ENCODE measurements at places on chromosomes 1 and 21. TPM values are rescaled to one million over a fixed set of nuclear protein-coding genes. Genes with fewer than 3 reads are reported as not detected.

DNA sequence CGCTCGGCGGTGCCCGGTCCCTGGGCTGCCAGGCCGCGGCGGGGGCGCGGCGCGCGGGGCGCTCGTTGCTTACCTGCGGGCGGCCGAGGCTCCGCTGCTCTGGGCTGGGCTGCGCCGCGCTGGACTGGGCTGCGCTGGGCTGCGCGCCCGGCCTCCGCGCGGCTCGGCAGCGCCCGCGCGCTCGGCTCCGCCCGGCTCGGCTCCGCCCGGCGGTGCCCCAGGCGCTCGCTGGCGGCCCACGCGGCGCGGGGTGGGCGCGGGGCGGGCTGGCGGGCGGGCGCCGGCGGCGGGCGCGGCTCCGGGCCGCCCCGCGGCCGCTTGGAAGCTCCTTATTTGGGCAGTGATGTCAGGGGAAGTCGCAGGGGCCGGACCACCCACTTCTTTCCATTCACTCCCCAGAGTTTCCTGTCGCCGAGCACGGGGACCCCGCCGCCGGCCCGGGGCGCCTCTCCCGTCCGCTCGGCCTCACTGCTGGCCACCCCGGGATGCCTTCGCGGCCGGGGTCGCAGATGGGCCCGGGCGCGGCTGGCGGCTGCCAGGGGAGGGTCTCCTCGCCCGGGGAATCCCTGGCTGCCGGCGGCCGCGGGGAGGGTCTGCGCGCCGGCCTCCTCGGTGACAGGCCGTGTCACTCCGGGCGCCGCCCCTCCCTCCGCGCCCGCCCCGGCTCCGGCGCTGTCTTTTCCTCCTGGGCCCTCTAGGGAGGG is 177.7 kb upstream of the EDN2 start:
- no peaks in the 10 kb centered on the region for H3K4me1 ChIP-seq
- no peak overlapping the region for H3K27ac ChIP-seq
- peaks cover 3% of the 10 kb centered on the region for H3K27me3 ChIP-seq
- no peak for DNase-seq
- no peak overlapping the region for H3K4me3 ChIP-seq

GRCh38 chr1:160367934-160368923 is 1.4 kb downstream of the NHLH1 start:
- H3K36me3 ChIP-seq, result no peaks in the 10 kb centered on the region
- H3K27ac ChIP-seq, result no peak overlapping the region
- H3K27me3 ChIP-seq, result no peaks in the 10 kb centered on the region
- no peak for DNase-seq

DNA sequence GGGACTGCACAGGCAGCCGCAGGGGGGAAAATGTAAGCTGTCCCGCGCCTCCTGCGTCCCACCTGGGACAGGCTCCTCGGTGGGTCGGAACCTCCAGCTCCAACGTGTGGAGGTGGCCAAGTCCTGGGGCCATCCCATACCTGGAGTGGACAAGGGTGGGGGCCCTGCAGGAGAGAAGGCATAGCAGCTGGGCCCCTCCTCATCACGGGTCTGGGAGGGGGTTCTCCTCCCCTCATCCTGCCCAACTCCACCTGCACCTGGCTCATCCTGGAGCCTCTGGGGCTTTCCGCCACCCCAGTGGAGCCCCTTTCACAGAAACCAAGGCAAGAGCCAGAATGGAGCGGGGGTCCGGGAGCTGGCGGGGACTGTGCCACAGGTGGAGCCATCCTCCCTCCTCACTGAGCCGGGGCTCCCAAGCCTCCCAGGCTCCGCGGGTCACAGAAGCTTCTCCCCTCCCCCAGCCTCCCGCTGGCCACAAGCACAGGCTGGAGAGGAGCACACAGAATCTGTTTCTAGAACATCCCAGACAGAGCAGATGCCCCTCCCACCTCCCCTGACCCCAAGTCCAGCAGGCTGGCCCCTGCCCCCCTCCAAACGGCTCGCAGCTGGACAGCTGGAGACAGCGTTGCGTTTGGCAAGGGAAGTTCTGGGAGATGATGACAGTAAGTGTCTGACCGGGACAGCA is 65.8 kb downstream of the MEGF6 start:
- no peak overlapping the region for H3K27ac ChIP-seq
- peaks cover 59% of the 10 kb centered on the region for H3K27me3 ChIP-seq
- no peaks in the 10 kb centered on the region for H3K36me3 ChIP-seq
- no peak overlapping the region for H3K4me3 ChIP-seq
- no peak for DNase-seq

- peak; percentile 31 for DNase-seq
- H3K27me3 ChIP-seq, result peaks cover 19% of the 10 kb centered on the region
- H3K36me3 ChIP-seq, result no peaks in the 10 kb centered on the region
- peaks cover 62% of the 10 kb centered on the region for H3K4me1 ChIP-seq
- H3K27ac ChIP-seq, result peak overlapping the region; percentile 38
- H3K4me3 ChIP-seq, result peak overlapping the region; percentile 32
Observed at GRCh38 chr1:9400425-9401079, 107.9 kb downstream of the SPSB1 start.

- H3K4me1 ChIP-seq, result 0 out of 2 replicates have a peak, but pooled peaks cover 5% of the 10 kb centered on the region
- H3K27me3 ChIP-seq, result peaks cover 3% of the 10 kb centered on the region
Observed at GRCh38 chr1:152013664-152014237, 20.1 kb upstream of the S100A10 start.

GRCh38 chr21:45071078-45071873 is 3.1 kb upstream of the ADARB1 start:
- no peak for DNase-seq
- peaks cover 19% of the 10 kb centered on the region for H3K4me1 ChIP-seq
- H3K36me3 ChIP-seq, result no peaks in the 10 kb centered on the region
- peaks cover 11% of the 10 kb centered on the region for H3K27me3 ChIP-seq
- no peak overlapping the region for H3K4me3 ChIP-seq
- no peak overlapping the region for H3K27ac ChIP-seq

GRCh38 chr21:38619992-38620479 is 121.8 kb upstream of the ERG start:
- H3K27me3 ChIP-seq, result peaks cover 3% of the 10 kb centered on the region
- H3K36me3 ChIP-seq, result no peaks in the 10 kb centered on the region
- H3K27ac ChIP-seq, result no peak overlapping the region
- no peak for DNase-seq

DNA sequence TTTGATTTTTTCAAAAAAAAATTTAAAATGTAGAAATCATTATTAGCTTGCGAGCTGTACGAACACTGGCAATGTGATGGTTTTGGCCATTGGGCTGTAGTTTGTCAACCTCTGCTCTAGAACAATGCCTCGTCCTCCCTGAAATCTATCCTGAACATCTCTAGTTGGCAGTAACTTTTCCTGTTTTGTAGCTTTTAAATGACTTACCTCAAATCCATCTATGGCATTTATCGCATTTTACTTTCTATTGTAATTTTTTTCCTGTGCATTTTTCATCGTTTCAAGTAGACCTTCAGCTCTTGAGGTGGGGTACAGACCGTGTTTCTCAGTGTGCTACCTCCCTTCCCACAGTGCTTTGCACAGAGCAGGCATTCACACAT is 30.4 kb upstream of the A3GALT2 start:
- no peak for DNase-seq
- no peak overlapping the region for H3K4me3 ChIP-seq
- H3K4me1 ChIP-seq, result peaks cover 55% of the 10 kb centered on the region
- H3K36me3 ChIP-seq, result no peaks in the 10 kb centered on the region
- no peaks in the 10 kb centered on the region for H3K27me3 ChIP-seq

Gene GON4L
- total RNA-seq, result 19.6 TPM

Gene CD52
- not detected for total RNA-seq

Gene PLEKHN1
- total RNA-seq, result 0.21 TPM

Gene SPRR1B
- not detected for total RNA-seq

Gene FAM151A
- total RNA-seq, result 1.5 TPM

Gene ZYG11A
- not detected for total RNA-seq

Data from HepG2 (cell line).